ENCODE measurements at places on chromosomes 3 and 15.

DNA sequence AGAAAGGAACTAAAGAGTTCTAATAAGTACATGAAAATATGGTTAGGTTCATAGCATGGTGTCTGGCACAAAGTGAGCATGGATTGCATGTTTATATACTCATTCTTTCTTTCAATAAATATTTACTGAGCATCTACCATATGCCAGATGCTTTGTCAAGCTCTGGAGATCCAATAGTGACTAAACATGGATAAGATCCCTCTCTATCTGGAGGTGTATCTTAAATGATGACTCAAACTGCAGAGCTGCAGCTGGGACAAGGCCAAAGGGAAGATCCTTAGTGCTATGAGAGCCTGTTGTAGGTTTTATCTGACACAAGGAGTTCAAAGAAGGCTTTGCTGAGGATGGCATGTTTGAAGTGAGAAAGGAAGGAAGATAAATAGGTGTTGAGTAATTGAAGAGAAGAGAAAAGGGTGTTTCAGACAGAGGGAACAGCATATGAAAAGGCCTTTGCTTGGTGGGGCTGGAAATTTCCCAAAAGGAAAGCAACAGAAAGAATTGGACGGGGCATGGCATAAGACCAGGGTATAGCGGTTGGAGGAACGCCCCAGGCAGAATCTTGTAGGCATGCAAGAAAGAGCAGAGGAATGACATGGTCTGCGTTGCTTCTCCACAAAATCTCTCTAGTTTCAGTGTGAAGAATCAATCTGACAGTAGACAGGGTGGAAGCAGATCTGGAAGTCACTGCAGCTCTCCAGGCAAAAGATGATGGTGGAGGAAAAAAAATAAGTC lies 239.9 kb upstream of the LRTM1 start:
- DNase-seq = no peak

DNA sequence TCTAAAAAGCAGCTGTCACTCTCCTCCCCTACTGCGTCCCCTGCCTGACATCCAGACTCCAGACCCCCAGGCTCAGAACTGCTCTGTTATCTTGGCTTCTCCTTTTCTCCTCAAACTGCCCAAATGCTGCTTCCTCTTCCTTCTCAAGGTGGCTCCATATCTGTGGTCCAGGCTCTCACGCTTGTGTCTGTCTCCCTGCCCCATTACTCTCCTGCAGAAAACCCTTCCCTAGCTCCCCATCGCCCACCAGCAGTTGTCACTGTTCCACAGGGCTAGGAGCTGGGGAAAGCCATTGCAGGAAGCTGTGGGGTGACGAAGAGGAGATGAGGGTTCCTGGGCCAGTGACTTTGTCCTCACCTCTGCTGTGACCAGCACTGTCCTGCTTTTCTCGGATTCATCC lies 30.7 kb upstream of the CGNL1 start:
- DNase-seq = no peak

DNA sequence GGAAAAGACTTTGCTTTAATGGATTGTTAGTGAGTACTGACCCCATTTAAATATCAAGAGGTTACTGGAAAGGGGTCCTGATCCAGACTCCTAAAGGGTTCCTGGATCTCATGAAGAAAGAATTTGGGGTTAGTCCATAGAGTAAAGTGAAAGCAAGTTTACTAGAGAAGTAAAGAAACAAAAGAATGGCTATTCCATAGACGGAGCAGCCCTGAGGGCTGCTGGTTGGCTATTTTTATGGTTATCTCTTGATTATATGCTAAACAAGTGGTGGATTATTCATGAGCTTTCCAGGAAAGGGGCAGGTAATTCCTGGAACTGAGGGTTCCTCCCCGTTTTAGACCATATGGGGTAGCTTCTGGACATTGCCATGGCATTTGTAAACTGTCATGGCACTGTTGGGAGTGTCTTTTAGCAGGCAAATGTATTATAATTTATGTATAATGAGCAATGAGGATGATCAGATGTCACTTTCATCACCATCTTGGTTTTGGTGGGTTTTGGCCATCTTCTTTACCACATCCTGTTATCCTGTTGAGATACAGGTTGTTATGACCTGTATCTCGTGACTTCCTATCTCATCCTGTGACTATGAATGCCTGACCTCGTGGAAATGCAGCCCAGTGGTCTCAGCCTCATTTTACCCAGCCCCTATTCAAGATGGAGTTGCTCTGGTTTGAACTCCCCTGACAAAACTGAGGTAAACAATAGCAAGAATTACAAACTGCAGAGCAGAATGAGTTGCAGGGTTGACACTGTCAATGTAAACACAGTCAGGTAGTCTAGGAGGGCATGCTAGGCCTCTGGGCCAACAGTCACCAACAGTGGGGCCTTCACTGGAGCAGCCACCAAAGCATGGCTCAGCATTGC lies 10.3 kb upstream of the GPR160 start:
- DNase-seq = no peak

DNA sequence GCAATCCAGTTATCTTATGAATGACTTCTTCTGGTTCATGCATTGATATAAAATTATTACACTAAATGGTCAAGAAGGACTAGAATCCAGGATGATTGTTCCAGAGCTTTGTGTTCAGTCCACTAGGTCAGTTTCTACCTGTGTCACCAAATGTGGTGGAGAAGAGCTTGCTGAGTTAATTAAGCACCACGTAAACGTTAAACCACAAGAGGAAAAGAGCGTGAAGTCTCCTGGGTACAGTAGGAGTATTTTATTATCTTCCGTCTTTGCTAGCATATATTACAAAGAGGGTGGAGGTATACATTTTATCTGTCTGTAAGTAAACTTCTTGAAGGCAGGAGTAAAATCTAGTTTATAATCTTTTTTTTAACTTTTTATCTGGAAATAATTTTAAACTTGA lies 23.5 kb downstream of the CHP1 start:
- no peak for DNase-seq

- no peak for DNase-seq
Measured at GRCh38 chr3:115487968-115488367, 135.3 kb upstream of the GAP43 start.

DNA sequence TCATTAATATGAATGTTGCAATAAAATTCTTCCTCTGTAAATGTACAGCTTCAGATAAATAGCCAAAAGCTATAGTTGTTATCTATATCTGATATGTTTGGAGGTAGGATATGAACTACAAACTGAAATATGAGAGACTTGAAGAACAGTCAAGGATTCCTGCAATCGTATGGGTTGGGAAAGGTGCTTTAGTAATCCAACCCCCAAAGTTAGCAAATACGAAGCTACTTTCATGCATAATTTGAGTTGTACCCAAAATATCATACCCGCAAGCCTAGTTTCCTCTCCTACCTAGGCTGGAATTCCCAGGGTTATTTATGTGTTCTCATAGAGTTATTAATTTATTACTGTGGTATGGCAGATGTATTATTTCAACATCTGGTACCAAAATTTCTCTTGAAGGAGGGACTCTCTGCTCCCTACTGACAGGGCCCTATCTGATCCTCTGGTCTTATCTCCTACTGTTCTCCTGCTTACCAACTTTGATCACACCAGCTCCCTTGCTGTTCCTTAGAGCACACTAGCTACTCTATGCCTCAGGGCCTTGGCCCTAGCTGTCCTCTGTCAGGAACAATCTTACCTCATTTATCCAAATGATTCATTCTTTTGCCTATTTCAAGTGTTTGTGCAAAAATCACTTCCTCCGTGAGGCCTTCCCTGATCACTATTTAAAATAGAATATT lies 140.4 kb upstream of the CCDC54 start:
- DNase-seq = no peak

DNA sequence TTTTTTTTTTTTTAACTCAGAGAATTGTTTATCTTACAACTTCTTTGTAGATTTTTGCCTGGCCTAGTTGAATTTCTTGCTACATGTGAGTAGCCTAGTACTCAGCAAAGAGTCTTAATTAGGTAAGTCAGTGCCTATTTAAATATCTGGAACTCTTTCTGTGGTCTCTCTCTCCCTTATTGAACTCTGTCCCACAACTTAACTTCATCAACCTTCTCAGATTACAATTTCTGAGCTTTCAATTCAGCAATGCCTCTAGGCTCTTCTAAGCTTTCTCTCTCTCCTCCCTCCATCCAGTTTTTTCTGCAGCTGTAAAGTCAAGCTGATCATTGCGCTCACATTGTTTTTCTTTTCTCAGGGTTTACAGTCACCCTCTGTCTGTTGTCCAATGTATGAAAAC lies 517.6 kb upstream of the ROBO1 start:
- DNase-seq = no peak

- DNase-seq = no peak
Measured at GRCh38 chr15:73232776-73233175, 136.0 kb downstream of the HCN4 start.

GRCh38 chr3:148789146-148789545 lies 38.5 kb upstream of the CPB1 start:
- DNase-seq = no peak

GRCh38 chr3:136577791-136578190 lies 174.4 kb downstream of the STAG1 start:
- DNase-seq = no peak

- DNase-seq = no peak
Measured at GRCh38 chr3:13088028-13089006, 15.1 kb upstream of the IQSEC1 start.

- DNase-seq = no peak
Measured at GRCh38 chr3:47985381-47985780, 30.8 kb downstream of the MAP4 start.
